Activated CD8-positive, alpha-beta memory T cell treated with anti-CD3 and anti-CD28 coated beads for 24 hours (primary cell): ENCODE measurements at places on chromosomes 2 and 18.
A peak's percentile ranks its signal among the peaks of the same experiment; 100 is the strongest.

DNA sequence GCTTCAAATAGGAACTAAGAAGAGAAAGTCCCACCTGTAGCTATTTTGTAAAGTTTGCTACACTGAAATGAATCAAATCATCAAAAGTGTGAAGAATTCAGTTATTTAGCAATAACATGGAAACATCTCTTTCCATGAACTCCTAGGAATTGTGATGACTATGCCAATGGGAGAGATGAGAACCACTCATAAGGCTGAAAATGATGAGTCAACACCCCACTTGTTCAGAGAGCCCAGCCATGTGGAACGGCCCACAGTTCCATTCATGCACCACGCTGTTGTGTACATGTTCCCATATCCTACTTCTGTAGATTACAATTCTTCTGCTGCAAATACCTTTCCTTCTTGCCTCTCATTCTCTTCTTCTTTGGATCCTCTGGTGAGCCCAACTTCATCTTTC lies 645.5 kb upstream of the ID2 start:
- DNase-seq, result no peak

- peak; percentile 86 for DNase-seq
Observed at GRCh38 chr2:127025359-127026166, 81.4 kb downstream of the BIN1 start.

- no peak for DNase-seq
Observed at GRCh38 chr2:74501335-74502071, 2.1 kb upstream of the LBX2 start.

GRCh38 chr2:39494784-39495251 lies 57.7 kb upstream of the MAP4K3 start:
- DNase-seq, result no peak

DNA sequence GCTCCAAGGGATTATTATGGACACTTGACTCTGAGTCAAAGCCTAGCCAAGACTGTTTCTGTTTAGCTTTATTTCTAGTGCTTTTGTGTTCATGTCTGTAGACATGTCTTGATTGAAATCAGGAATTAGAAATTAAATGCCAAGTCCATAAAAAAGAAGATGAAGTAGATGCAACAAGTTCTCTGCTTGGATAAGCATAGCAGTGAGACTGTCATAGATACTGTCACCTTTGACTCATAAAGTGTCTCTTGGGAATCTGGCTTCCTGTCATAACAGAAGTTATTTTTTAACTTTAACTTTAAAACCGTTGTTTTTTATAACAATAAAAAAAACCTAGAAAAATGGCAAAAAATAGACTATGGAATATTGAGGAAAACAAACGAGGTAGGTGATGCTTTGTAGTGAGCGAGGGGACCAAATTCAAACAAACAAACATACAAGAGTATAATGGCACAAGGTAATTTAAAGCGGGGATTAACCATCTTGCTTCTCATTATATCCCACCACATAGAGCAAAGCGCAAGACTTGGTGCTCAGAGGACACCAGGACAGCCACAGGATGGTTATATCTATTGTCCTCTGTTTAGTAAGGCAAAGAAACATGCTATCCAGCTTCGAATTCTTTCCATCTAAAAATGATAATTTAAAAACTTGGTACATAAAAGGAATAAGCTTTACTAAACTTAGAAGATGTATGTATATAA lies 64.6 kb downstream of the CD226 start:
- no peak for DNase-seq

DNA sequence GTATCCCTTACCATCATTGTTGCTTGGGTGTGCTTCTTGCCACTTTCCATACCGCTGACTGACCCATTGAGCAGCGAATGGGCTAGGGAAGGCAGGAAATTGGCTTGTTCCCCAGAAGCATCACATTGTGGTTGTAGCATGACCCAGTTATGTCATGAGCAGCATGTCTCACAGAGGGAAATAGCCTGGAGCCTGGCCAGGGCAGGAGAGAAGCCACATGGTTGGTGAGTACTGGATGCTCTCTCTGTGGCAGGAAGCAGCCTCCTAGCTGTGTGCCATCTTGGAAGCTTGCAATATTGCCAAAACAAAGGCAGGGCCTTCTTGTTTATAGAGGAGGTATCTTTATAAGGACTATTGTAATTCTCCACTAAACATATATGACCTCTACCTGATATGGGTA lies 482.6 kb downstream of the PIK3C3 start:
- DNase-seq, result no peak

GRCh38 chr2:158967114-158967730 lies 1.2 kb upstream of the TANC1 start:
- no peak for DNase-seq

- no peak for DNase-seq
Observed at GRCh38 chr2:171411791-171412483, 21.9 kb downstream of the METTL8 start.

DNA sequence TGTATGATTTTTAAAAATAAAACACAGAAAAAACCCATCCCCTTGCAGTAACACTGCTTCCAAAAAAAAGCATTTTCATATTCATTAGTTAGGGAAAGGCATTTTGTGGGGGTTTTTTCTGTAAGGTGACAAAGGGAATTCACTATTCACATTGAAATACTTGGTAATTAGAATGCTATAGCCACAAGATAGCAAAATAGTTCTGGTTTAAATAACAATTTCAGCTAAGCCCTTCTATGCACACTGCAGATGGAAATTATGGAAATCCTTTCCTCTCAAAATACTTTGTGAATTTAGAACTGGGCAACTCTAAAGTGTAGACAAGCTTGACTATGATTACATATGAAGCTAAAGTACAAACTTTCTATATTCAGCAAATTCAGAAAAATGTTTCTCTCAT lies 102.1 kb upstream of the CHRNA1 start:
- DNase-seq, result no peak

DNA sequence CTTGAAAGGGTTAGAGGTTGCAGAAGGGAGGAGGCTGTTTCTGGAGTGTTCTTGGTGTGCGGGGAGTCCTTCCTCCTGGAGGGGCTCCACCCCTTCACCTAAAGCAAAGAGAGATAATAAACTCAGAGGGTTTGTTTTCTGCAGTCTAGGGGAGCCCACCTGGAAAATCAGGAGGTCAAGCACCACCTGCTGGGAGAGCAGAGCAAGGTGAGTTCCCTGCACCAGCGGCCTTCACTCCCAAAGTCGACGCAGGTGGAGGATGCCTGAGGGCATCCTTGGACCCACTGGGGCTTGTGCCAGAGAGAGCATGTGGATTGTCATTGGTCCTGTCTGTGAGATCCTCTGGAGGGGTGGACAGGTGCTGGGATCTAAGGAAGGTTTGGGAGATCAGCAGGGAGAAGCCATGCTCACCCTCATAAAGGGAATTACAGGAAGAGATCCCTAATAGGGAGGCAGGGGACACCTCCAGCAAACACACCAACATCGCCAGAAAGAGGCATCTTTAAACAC lies 116.7 kb downstream of the KCNF1 start:
- DNase-seq, result no peak
